ENCODE measurements at places on chromosomes 11 and 22.

DNA sequence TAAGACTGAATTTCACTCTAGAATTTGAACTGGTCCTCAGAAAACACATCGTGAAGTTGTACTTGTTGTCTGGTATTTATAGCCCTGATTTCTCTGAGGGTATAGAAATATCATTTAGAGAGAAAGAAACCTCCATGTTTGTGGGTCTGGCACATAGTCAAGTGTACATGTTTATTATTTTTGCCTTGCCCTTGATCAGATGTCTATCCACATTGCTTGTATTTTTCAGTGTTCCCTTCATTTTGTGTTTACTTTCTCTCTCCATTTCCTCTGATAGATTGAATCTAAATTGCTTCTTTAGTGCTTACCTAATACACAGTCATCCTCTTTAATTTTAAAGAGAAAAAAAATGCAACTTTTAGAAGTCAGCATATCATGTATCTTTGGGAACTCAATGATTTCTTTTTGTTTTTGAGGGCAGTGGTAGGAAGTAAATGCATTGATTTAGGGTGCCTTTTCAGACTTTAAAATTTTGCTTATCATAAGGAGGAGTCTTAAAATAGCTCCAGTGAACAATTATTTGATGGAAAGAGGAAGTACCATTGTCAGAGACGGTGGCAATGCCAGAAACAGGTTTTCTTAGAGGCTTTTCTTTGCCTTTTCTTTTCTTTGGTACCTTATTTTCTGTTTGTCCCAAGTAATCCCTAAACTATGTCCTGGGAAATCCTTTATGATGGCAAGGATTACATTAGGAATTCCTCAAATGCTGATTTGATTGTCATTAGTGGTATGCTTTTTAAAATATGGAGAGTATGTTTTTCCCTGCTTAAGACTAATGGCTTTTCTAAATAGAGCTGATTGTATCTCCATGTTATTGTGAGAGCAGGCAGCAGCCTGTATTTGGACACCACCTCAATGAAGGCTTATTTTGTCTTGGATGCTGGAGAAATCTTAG, 29.8 kb upstream of the TECTA start:
- DNase-seq: no peak

GRCh38 chr11:9506489-9507276, 45.9 kb downstream of the ZNF143 start:
- DNase-seq: peak; percentile 58

- DNase-seq: no peak
Measured at GRCh38 chr11:71948314-71949027, 19.6 kb downstream of the RNF121 start.

GRCh38 chr11:34185926-34186841, 80.8 kb downstream of the NAT10 start:
- no peak for DNase-seq

GRCh38 chr11:65595543-65596281, at the start of gene KCNK7:
KCNK7 (minus strand) TSS chr11:65595800; CDS start chr11:65595772, 28 bp downstream.
- DNase-seq: no peak

GRCh38 chr11:18368221-18368620, 26.1 kb upstream of the LDHA start:
- DNase-seq: no peak

- DNase-seq: no peak
Measured at GRCh38 chr11:75029836-75030631, 41.3 kb downstream of the NEU3 start.

DNA sequence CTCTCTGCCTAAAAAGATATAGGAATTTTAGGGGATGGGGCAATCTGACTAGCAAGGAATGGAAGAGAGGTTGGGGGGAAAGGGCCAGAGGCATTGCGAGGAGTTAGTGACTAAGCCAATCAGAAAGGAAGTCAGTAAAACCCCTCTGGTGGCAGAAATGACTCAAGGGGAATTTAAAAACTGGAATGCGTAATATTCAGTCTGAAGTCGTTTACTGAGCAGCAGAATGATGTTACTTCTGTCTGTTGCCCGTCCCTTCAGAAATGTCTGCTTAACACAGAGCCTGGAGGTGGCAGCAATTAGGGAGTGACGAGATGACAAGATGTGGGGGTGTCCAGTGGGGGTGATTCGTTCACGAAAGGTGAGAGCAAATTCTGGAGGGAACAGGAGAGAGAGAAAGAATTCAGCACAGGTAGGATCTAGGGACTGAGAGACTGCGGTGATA, 107.7 kb upstream of the CLMP start:
- DNase-seq: no peak

DNA sequence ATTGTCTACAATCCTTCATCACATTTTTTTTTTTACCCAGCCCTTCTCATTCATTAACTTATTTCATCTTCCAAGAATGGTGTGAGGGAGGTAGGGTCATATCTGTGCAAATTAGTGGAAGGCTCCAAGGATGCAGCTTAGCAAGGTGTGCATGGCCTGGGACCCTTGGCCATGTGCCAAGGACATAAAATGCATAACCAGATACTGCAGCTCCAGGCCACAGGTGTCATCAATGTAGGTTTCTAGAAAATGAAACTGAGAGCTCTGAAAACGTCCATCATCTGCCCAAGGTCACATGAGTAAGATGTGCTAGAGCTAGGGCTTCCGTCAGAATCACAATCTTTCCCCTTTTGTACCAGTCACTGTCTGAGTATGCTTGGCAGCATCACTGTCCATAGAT, 29.8 kb downstream of the ANKK1 start:
- no peak for DNase-seq

DNA sequence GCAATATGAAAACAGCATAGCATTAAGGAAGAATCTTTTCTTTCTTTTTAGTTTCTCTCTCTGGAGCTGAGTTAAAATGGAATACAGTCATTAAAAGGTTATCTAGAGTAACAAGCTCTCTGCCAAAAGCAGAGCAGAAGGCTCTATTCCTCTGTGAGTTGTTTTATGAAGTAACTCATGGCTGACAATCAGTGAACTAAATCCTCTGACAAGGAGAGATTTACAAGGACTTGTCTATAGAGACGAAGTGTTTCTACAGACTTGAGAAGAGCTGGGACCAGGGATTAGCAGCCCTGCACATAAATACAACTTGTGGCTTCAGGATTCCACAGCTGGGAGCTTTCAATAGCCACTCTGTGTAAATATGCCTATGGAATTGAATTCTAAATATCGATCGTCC, 192.5 kb upstream of the RAG2 start:
- no peak for DNase-seq

GRCh38 chr22:31556627-31557203, 60.4 kb downstream of the SFI1 start:
- DNase-seq: no peak

DNA sequence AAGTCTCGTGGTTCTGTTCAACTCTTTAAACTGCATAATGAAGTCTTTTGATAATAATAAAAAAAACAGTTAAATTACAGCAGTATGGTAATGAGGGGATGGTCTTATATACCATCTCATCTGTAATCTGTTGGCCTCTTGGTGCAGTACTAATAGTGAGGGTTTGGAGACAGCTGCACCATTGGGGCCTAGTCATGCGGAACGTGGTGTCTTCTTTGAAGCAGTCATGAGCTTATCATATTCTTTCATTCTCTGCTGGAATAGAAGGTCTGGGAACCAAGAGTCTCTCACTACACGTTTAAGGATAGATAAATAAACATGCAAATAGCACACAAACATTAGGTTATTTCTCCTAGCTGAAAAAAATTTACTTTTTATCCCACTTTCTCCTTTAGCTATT, 40.9 kb upstream of the OR9Q1 start:
- DNase-seq: no peak

DNA sequence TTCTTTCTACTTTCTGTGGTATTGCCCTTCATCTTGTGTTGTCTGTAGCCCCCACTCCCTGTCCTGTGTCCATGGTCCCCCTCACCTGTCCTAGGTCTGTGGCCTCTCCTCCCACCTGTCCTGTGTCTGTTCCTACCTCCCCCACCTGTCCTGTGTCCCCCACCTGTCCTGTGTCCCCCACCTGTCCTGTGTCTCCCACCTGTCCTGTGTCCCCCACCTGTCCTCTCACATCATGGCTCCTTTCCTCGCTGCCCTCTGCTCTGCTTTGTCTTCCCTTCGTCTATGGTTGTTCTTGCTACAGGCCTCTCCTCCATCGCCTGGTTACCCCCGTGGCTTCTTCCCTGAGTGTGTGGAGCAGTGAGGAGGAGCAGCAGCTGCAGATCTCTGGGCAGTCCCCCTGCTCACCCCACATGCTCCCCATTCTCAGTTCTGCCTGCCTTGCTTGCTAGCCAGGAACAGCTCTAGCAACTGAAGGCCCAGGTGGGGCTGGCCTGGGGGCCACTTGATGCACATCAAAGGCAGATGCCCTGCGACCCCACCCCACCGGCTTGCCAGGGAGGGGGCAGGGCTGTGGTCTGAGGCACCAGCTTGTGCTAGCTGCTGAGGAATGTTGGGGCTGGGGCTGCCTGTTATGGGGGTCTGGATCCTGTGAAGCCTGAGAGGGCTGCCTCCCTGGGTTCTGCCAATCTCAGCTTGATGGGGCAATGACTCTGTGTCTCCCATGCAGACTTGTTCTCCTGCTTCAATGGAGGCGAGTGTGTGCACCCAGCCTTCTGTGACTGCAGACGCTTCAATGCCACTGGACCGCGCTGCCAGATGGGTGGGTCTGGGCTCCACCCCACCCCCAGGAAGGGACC, 5.6 kb downstream of the OTOG start:
- DNase-seq: no peak
